Foreskin keratinocyte (primary cell): ENCODE measurements at places on chromosomes 12 and 14. TPM values are rescaled to one million over a fixed set of nuclear protein-coding genes. Genes with fewer than 3 reads are reported as not detected.
A peak's percentile ranks its signal among the peaks of the same experiment; 100 is the strongest.

DNA sequence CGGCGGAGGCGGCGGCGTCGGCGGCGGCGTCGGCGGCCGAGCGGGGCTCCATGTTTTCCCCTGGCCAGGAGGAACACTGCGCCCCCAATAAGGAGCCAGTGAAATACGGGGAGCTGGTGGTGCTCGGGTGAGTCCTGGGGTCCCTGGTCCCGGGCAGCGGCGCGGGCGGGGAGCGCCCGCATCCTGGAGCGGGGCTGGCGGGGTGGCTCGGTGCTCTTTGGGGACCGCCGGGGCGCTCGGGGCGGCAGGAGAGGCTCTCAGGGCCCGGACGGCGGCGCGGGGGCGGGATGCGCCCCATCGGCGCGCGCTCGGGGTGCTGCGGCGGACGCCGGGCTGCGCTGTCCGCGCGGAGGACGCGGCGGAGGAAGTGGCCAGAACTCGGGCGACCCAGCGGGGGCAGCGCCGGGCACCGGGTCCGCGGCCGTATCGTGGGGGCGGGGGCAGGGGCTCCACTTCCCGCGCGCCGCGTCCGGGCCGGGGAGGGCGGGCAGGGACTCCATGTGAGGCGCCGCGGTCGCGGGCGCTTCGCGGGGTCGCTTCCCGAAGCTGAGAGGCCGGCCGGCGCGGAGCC lies 485 bp downstream of the PELI2 start:
- DNase-seq, result no peak

- DNase-seq, result peak; percentile 26
Measured at GRCh38 chr12:82527165-82527780, 159.4 kb upstream of the TMTC2 start.

DNA sequence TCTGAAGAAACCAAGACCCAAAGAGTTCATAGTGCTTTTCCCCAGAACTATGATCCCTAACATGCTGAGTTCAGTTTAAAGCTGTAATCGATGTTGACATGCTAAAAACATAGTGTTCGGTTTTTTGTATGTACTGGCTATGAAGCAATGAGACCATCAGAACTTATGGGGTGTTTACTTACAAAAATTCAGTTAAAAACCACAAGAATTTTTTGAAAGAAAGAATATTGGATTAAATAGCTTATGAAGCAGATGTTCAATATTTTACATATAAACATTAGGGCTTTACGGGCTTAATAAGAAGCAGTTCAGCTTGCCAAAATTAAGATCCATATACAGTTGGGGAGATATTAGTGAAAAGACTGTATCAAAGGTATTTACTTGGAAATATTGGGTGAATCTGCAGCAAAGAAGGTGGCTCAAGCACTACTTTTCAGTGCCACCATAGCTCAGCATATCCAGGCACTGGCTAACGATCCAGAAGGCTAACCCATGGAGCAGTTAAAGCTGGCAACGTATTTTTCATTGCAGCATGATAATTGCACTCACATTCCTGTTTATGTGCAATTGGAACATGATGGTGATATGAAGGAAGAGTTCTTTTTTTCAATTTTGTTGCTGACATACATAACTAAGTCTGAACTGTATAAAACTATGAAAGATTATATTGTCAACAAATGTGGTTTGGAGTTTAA lies 125.9 kb downstream of the EFCAB11 start:
- DNase-seq, result no peak

GRCh38 chr12:12577786-12578185 lies 15.1 kb upstream of the DUSP16 start:
- no peak for DNase-seq

GRCh38 chr12:5758347-5758746 lies 186.7 kb downstream of the ANO2 start:
- no peak for DNase-seq

DNA sequence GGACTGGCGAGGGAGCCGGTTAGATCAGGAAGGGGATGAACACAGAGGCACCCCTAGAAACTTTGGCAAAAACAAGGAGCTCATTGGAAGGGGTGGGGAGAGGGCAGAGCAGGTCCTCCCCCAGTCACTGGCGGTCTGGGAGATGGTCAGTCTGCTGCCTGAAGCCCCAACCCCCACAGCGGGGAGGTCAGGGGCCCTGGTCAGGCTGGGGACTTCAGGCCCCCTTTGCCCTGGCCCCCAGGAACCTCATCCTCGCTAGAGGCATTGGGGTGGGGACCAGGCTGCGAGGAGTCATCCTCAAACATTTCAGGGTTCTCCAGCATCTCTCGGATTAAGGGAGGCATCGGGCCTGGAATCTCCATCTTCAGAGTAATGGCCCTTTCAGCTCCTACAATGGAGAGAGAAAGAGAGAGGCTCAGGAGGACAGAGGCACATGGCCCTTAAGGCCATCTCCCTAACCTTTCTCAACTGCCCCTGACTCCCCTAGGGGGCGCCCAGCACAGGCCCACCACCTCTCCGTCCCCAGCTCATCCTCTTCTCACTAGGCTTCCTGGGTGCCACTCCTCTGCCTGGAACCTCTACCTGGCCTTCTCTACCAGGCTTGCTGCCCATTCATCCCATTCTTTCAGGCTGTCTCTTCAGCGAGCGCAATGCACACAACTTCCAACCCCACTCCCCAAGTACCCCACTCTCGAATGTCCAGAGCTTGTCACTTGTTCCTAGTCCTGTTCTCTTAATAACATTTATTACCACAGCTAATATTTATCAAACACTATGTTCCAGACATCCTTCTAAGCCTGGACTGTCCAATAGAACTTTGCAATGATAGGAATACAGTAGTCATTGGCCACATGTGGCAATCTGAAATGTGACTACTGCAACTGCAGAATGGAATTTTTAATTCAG lies 4.7 kb upstream of the ITGB7 start:
- DNase-seq, result no peak

The IQSEC3 gene
- not detected in 2 replicates for total RNA-seq

DNA sequence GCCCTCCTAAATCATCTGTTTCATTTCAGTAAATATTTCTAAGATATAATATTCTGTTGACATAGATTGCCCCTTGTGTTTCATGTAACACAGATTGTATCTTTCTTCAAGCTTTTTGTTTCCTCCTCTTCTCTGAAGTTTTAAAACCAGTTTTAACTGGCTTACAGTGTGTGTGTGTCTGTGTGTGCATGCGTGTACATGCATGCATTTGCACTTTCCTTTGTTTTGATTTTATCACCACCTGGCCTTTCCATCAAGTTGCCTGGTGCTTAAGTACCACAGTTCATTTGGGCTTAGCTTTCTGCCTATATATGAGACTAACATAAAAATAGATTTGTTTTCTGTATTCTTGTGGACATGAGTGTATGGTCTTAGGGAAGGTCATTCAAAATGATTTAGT lies 31.9 kb downstream of the ETNK1 start:
- DNase-seq, result peak; percentile 26

The OR10A7 gene
- total RNA-seq, result not detected in 2 replicates

The PROX2 gene
- total RNA-seq, result not detected in 2 replicates

The FRS2 gene
- 25.3 and 28.5 TPM in 2 replicates for total RNA-seq

DNA sequence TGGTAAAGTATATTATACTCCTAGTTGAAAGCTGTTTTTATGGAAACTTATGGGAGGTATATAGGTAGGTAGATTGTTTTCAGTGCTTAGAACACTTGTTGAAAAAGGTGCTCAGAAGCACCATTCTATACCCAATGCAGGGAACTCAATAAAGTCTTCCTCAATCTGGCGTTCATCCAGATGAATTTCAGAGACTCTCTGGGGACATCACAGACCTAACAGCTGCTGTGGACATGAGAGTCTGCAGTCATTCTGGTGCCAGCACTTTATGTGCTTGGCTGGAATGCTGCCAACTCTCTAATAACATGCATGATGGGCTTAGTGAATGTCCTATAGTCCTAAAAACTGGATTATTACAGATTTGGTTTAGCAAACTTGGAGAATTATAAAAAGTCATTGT lies 115.9 kb downstream of the NTN4 start:
- DNase-seq, result no peak

- DNase-seq, result no peak
Measured at GRCh38 chr14:26621807-26622560, 24.2 kb upstream of the NOVA1 start.

DNA sequence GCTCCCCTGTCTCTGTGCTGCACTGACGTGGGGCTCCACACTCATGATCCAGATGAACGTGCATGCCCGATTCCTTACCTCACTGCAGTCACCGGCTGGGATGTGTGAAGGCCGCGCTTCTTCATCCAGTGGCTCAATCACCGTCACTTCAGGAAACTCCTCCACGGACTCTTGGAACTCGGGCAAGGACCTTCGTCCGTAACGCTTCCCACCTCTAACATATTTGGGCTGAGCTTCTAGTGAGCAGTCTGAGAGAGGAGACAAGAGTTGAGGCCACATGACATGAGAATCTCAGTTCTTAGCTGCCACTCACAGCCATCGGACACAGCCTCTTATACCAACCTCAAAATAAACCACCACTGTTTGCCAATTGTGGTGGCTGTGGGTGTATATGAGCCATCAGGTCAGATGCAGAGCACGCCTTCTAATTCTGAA lies 38.3 kb downstream of the NIN start:
- no peak for DNase-seq

- DNase-seq, result no peak
Measured at GRCh38 chr12:87217491-87217890, 811.7 kb downstream of the C12orf50 start.

The SRGAP1 gene
- total RNA-seq, result 14.7 and 14.8 TPM in 2 replicates

The MORN3 gene
- 0.37 and 0.39 TPM in 2 replicates for total RNA-seq

DNA sequence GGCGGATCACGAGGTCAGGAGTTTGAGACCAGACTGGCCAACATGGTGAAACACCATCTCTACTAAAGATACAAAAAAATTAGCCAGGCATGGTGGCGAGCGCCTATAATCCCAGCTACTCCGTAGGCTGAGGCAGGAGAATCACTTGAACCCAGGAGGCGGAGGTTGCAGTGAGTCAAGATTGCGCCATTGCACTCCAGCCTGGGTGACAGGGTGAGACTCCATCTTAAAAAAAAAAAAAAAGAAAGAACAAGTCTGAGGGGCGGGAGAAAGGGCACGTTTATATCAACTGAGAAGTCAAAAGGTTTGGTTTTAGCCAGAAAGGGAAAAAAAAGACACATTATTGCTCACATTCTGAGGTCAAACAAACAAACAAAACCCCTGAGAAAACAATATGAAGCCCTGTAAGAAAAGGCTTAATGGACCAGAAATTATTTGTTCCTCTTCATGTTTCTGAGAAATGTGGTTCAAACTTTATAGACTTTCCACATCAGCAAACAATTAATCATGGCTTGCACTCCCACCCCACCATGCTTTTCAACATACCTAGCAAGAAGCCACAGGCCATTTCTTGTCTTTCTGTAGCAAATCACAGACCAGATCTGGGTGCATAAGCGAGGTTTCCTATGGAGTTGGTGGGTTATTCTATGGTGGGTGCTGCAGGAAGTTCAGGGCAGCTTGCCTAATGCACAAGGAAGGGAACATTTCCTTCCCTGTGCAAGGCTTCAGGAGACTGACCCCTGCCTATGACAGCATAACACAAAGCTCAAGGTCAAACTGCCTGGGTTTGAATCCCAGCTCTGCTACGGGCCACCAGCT lies 80.1 kb downstream of the SSPN start:
- no peak for DNase-seq

DNA sequence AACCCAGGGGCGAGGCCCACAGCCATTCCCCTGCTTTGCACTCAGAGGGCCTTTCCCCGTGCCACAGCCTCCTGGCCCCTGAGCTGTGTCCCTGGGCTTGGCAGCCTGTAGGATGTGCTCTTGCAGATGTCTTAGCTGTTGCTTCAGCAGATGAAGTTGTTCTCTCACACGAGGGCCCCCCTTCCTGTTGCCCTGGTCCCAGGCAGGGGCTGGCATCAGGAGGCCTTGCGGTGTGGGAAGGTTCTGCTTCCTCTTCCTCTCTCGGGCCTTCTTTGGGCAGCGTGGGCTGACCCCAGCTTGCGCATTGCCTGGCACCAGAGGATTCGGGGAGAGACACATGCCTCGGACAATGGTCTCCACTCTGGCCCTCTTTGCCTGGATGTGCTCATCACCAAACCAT lies 12.7 kb downstream of the PROX2 start:
- no peak for DNase-seq

DNA sequence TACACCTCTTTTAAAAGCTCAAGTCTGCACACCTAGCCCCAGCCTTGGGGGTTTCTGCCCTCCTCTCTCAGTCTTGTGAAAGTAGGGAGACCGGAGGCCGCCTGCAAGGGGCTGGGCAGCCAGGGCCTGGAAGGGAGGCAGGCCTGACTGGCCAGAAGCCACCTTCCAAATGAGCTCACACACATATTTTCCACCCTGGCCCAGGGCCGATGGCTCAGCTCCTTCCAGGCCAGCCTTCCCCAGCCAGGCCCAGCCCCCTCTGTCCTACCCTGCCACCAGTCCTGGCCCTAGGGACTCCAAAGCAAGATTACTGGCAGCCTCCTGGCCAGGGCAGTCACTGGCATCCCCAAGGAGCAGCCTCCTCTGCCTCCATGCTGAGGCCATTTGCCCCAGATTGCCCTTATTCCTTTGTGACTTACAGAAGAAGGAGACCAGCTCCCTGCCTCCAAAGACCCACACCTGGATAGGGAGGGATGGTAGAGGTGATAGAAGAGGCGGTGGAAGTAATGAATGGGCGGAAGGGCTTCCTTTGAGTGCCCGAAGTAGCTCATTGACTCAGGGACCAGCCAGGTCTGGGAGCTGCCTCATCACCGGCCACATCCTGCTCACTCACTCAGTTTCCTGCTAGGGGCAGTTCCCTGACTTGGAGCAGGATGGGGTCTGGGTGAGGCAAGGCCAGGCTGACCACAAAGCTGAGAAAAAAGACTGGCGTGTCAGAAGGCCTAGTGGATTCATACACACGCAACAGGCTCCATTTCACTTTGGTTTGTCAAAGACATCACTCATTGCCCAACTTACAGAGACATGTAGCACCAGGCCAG lies 14.8 kb downstream of the MMP14 start:
- DNase-seq, result peak; percentile 77

- DNase-seq, result no peak
Measured at GRCh38 chr12:76790564-76791552, 26.9 kb downstream of the ZDHHC17 start.

The FBXL14 gene
- total RNA-seq, result 5.3 and 5.9 TPM in 2 replicates

- no peak for DNase-seq
Measured at GRCh38 chr12:48910196-48910595, 15.1 kb downstream of the FKBP11 start.

The SERPINA1 gene
- 0.14 and 0.20 TPM in 2 replicates for total RNA-seq

- no peak for DNase-seq
Measured at GRCh38 chr12:45575823-45576475, 153.6 kb upstream of the ARID2 start.

- no peak for DNase-seq
Measured at GRCh38 chr14:89440986-89441909, 24.2 kb upstream of the FOXN3 start.

The TBX3 gene
- 25.1 and 33.5 TPM in 2 replicates for total RNA-seq

- DNase-seq, result peak; percentile 15
Measured at GRCh38 chr12:69442894-69443293, 27.3 kb upstream of the FRS2 start.

The CCDC175 gene
- total RNA-seq, result not detected in 2 replicates

GRCh38 chr12:108600702-108601007 lies 2.8 kb upstream of the TMEM119 start:
- DNase-seq, result no peak

The CD163L1 gene
- 1.4 and 5.5 TPM in 2 replicates for total RNA-seq

DNA sequence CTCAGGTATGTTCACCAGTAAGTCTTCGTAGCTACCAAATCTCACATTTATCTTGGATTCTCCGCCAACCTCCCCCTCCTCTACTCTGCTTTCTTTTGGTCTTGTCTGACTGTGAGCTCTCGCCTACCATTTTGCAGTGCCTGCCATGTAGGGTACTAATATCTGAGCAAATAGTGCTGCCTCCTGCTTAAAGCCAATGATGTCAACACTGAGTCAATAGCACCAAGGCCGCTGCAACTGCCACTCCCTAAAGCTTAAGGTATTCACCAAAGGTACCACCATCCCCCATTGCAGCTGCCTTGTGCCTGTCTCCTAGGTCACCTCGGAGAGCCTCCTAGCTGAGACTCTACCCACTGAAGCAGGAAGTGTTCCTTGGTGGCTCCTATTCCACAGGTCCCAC lies 114.8 kb upstream of the FUT8 start:
- DNase-seq, result peak; percentile 40
